ENCODE measurements at places on chromosomes 16 and 17.

DNA sequence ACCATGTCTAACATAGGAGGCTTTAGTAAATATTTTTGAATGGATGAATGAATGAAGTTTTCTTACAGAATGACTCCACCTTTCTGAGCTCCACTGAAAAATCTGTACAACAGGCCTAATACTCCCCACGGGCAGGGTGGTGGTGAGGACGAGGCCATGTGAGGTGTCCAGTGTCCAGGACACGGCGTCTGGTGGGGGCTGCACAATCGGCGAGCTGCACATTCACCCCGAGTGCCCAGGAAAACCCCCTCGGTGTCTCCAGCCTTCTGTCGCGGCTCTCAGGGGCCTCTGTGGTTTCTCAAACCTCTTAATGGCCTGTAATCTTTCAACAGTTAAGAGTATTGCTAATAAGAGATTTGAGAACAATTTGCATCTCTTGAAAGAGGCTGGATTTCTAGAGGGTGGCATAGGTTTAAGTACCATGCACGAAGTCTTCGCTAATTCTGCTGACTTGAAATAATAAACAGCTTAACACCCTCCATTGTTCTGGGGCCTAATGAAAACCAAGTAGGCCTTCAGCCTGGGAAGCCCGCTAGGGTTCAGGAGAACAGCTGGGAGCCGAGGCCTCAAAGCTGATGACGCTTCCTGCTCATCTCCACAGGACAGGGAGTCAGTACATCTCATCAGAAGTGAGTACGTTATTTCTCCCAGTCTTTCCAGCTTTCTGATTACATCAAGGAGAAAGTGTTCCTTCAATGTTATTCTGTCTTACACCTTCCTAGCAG lies 304.6 kb upstream of the FOXF1 start:
- no peak for DNase-seq

DNA sequence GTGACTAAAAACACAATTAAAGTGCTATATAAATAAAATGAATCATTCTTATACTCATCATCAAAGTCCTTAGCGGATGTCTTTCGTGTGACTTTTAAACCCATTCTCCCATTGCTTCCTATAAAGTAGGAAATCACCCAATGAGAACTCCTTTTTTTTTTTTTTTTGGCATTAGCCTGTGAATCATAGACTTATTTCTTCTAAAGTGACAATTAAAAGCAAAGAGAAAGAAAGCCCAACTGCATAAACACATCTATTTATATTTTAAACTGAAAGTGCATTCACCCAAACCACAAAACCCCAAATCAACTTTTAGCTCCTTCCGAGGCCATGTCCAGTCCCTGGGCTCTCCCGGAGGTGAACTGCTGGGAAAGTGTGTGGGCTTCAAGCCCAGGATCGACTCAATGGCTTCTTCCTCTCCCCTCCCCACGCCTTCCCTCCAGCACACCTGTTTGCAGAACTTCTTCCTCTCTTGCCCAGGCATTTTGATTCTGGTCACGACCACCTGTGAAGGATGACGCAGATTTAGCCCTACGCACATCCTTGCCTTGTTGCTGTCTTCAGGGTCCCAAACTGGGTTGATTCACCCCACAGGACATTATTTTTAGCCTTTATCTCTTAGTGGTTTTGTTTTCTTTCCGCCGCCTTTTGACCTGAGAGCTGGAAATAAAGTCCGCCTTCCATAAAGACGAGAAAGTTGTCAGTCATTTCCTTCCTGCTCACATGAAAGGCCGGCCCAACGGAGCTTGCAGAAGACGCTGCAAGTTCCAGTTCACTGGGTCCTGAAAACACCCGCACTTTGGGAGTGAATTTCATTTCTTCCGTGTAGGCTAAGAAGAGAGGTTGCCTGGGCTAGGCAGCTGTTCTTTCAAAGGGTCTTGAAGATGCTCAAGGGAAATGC lies 166.8 kb downstream of the MAP2K6 start:
- DNase-seq = no peak

DNA sequence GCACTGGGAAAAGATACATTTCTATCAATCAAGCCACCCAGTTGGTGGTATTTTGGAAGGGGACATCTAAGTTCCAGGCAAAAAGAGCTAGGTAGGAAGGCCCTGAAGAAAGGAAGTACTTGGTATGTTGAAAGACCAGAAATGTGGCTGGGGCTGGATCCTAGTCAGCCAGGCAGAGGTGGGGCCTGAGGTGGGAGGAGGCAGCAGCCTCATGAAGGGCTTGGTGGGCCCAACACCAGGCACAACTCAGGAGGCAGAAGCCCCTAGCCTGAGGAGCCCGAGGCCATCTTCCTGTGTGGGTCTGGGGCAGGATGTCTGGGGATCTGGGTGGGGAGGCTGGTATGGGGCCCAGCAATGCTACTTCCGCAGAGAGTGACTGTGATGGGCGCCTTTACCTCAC lies 105.9 kb downstream of the SALL1 start:
- no peak for DNase-seq

GRCh38 chr17:81931557-81932332 lies 4.2 kb upstream of the MAFG start:
- DNase-seq = no peak

DNA sequence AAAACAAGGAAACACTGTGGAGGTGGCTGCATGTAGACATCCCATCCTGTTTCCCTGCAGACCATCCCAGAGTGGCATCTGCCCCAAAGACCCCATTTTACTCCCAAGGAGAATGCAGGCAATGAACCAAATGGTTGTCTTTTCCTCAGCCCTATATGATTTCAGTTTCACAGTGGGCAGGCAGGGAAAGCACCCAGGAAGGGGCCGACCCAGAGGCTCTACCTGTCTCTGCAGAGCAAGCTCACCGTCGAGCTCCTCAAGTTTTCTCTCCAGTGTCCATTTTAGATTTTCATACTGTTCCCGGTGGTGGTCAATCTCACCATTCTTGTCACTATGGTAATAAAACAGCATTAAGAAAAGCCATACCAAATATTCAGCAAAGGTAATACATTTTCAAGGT lies 14.6 kb downstream of the CCDC57 start:
- DNase-seq = no peak

Data from activated CD8-positive, alpha-beta memory T cell treated with anti-CD3 and anti-CD28 coated beads for 24 hours (primary cell).